ENCODE measurements at places on chromosomes 12 and 14.

GRCh38 chr14:77469539-77469938 lies 11.6 kb downstream of the AHSA1 start:
- no peak for DNase-seq

DNA sequence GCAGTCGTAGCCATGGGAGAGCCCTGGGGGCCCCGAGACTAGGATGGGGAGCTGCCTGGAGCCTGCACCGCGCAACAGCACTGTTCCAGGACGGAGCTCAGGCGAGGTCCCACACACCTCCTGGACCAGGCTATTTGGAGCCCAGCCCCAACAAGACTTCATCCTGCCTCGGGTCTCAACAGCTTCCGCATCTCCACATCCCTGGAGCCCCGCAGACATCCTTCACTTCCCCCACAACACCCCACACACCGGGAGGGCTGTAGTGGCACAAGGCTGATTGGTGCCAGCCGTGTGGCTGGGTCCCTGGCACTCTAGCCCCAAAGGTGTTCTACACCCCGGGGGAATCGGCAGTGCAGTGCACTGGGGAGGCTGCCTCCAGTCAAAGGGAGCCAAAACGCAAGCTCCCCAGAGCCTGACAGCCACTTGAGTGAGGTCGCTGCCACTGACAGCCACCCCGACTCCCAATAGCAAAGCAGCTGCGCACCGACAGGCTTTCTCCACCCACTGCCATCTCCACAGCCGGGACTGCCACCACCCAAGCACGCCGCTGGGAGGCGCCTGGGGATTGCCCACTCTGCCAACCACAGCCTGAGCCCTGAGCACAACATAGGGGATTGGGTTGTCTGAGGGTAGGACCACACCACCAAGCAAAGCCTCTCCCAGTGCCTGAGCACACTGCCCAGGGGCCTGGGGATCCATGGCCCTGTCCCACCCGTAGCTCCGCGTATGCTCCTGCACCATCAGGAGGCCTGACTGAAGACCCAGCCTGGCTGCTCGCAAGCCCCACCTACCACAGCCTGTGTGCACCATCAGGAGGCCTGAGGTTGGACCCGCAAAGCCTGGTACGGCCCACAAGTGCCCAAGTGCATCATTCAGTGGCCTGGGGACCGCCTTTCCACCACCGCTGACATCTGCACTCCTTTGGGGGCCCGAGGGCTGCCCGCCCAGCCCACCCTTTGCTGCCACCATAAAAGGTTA lies 13.2 kb upstream of the KLRF1 start:
- no peak for DNase-seq

DNA sequence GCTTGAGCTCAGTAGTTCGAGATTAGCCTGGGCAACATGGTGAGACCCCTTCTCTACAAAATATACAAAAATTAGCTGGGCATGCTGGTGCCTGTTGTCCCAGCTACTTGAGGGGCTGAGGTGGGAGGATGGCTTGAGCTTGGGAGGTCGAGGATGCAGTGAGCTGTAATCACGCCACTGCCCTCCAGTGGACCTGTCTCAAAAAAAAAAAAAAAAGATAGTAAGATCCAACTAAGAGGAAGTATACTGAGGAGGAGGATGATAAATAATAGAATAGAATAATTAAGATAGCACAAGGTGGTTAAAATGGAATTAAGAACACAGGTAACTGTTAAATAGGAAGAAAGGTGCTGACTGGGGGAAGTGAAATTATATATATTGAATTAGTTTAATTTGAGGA lies 37.0 kb upstream of the BAZ1A start:
- DNase-seq: no peak

DNA sequence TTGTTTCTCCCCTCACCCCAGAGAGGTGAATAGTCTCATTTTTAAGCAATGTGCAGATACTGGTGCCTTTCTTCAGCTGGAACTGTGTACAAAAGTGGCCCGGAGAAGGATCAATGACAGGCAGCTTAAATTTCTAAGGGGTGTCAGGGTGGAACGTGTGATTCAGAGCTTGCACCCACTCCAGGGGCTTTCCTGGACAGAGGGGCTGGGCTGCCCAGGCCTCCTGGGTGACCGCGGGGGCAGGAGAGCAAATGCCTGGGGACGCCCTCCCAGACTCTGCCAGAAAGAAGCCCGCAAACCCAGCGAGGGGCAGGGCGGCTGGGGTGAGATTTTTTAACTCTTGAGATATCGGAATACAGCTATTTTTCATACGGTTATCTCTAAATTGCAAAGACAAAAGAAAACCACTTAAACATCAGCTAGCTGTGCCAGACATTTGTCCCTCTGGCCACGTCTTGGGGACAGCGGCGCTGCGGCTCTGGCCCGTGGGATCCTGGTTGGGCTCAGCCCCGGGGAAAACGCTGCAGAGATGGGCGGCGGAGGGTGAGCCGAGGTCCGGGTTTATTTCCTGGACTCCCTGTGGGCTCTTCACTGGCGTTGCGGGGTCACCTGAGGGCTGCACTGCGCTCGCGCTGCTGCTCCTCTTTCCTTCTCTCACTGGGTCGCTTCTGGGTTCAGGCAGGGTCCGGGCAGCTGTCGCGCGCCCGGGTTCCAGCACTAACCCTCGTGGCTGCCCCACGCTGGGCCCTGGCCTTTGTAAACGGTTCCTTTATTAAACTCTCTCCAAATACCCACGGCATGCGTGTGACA lies 35.8 kb downstream of the NFKBIA start:
- no peak for DNase-seq

DNA sequence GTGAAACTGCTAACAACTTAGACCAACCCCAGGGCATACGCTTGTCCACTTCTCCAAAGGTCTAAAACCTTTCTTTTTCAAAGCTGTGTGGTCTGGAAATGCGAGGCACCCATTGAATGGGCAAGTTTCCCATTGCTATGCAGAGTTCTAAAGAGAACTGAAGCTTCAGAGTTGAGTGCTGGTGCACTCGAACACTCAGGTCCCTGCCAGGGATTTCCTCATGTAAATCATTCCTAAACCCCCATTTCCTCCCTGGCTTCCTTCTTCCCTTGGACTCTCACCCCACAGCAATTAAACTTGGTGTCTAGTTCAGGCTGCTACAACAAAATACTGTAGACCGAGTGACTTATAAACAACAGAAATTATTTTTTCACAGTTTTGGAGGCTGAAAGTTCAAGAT lies 2.2 kb upstream of the PXN start:
- DNase-seq: no peak

DNA sequence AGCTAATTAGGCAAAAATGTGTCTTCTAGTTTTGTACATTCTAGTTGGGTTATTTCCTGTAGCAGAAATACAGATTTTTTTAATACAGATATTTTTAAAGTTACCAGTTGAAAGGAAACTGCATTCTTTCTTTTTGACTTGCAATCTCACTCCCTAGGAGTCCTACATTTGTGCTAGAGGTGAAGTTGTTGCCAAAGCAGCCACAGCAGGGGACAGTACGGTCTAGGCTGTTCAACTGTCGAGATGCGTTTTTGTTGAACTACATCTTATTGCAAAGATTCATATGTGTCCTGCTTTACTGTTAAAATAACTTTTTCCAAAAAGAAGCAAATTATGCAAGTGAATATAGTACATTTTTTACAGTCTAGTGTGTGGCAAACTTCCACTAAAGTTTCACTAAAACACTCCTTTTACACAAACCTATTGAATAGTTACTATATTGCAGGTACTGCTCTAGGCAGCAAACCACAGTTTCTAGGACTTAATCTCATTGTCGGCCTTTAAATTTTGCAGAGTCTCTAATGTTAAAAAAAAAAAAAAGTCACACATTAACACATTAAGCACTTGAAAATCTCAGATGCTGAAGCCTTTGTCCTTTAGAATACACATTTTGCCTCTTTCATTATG lies 30.2 kb upstream of the SRGAP1 start:
- DNase-seq: no peak

DNA sequence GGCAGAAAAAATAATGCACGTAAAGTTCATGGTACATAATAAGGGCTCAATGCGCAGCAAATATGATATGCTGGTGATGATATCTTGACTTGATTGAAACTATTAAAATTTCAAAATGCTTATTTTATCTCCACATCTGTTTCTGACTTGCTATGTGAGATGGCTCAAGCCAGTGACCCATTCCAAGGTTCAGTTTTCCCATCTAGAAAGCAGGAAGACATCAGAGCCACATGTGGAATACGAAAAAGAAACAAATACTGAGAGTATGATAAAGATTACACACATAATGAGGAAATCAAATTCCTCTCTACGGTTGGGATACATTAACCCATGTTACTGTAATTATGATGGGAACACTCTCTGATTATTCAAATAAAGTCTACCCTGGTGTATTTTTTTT lies 24.0 kb upstream of the TSPAN11 start:
- no peak for DNase-seq

DNA sequence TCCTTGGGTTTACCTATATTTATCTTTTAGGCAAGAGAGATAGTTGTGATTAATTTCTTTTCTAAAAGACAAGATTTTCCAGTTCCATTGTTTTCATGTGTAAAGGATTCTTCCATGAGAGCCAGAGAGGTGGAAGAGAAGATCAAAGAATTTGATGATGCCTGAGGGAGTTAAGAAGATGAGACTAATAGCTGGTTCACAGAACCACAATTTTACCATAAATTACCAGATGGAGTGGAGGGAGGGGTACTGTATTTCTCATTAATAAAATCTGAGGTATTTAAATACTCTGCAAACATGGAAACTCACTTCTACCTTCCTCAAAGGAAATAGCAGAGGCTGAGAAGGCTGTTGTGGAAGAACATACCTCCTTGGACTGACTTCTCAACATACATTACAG lies 34.6 kb downstream of the ALKBH1 start:
- no peak for DNase-seq

DNA sequence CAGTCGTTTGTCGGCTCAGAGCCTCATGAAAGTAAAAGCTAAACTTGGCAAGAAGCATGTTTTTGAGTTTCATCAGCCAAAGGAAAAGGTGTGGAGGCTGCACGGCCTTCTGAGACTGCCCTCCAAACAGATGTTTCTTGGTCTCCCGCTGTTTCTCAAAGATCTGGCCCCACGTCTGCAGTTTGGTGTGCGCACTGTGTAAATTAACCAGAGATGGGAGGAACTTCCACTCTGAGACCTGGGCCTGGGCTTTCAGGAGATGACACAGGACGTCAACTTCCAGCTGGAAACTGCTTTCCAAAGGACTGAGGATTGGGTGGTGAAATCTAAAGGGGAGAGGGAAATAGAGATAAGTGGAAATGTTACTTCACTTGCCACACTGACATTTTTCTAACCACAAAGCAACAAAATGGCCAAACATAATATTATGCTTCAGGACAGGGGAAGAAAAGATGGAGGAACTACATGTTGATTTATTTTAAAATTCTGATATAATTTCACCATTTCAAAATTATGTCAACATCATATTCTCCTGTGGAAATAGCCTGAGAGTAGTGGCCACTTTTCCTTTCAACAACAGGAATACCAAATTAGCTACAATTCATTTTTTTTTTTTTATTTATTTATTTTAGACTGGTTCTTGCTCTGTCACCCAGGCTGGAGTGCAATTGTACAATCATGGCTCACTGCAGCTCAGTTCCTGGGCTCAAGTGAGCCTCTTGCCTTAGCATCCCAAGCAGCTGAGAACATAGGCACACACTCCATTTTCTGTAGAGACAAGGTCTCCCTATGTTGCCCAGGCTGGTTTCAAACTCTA lies 27.6 kb downstream of the KICS2 start:
- no peak for DNase-seq

DNA sequence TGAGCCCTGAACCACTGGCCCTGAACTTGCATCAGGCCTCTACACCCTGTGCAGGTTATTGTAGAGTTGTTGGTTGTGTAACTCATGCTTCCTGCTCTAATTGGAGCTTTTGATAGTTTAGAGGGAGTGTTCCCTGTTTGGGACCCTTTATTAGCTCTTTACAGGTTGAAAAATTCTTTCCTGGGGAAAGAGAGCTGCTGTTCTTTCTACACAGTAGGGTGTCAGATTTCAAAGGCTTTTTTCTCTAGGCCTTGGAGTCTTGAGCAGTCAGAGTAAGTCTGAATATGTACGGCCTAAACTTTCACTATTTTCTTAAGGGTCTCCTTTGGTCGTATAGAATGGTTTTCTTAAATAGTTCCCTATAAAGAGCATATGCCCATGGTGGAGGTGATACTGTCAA lies 60.8 kb upstream of the NEDD1 start:
- DNase-seq: no peak

DNA sequence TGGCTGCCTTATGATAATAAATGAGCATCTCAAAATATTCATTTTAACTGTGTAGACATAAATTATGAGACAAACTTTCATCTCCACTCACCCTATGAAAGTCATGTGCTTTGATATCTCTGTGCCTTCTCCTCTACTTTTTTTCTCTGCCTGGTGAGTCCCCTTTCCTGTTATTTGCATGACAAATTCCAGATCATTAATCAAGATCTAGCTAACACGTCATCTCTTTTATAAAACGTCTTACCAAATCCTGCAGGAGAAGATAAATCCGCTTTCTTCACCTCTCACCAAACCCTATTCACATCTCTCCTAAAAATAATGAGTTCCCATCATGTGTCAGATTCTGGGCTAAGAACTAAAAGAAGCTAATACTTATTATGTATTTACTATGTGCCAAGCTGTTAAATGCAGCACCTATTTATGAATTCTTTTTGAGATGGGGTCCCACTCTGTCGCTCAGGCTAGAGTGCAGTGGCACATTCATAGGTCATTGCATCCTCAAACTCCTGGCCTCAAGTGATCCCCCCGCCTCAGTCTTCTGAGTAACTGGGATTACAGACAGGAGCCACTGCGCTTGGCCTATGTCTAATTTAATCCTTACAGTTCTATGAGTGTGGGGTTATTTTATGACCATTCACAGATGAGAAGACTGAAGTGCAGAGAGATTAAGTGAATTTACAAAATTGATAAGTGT lies 26.7 kb downstream of the SPX start:
- DNase-seq: no peak

- no peak for DNase-seq
Observed at GRCh38 chr12:104352106-104352713, 48.7 kb downstream of the EID3 start.

GRCh38 chr12:108241986-108242703 lies 97.0 kb downstream of the CMKLR1 start:
- no peak for DNase-seq

DNA sequence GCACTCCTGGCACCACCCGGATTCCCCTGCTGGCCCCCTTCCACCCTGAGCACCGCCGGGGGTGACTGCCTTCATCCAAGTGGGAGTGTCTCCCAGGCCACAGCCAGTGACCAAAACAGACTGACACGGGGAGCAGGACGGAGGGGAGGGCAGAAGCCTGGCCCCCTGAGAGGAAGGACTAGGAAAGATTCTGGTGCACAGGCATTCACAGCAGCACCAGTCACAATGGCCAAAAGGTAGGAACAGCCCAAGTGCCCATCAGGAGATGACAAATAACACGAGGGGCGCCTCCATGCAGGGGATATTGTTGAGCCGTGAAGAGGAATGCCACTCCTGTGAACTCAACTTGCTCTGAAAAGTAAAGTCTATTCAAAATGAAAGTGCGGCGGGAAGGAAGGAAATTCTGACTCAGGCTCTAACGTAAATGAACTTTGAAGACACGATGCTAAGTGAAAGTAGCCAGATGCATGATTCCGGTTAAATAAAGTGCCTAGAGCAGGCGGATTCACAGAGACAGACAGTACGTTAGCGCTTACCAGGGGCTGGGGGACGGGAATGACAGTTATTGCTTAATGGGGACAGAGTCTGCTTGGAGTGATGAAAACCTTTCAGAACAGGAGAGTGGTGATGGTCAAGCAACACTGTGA lies 146.1 kb upstream of the NCOR2 start:
- DNase-seq: no peak

GRCh38 chr12:64560396-64561301 lies 49.6 kb upstream of the RASSF3 start:
- DNase-seq: no peak

- DNase-seq: no peak
Observed at GRCh38 chr12:116982791-116983411, 72.2 kb downstream of the FBXW8 start.

- DNase-seq: no peak
Observed at GRCh38 chr14:93566065-93566693, 135.4 kb downstream of the UNC79 start.
